ENCODE measurements at places on chromosomes 3 and 15. TPM values are rescaled to one million over a fixed set of nuclear protein-coding genes. Genes with fewer than 3 reads are reported as not detected.

- H3K27me3 ChIP-seq, result no peaks in the 10 kb centered on the region
- no peaks in the 10 kb centered on the region for H3K36me3 ChIP-seq
- H3K27ac ChIP-seq, result no peak overlapping the region
- no peak for DNase-seq
- H3K4me3 ChIP-seq, result no peak overlapping the region
These were observed 1119.0 kb downstream of the NAALADL2 start for GRCh38 chr3:175977968-175978752.

- DNase-seq, result no peak
- no peaks in the 10 kb centered on the region for H3K36me3 ChIP-seq
- no peaks in the 10 kb centered on the region for H3K4me1 ChIP-seq
- no peak overlapping the region for H3K4me3 ChIP-seq
- no peak overlapping the region for H3K27ac ChIP-seq
These were observed 15.8 kb upstream of the NSMCE3 start for GRCh38 chr15:29285386-29285785.

- H3K27ac ChIP-seq, result no peak overlapping the region
- H3K4me1 ChIP-seq, result peaks cover 4% of the 10 kb centered on the region
- no peaks in the 10 kb centered on the region for H3K27me3 ChIP-seq
- H3K4me3 ChIP-seq, result no peak overlapping the region
- peaks cover 17% of the 10 kb centered on the region for H3K36me3 ChIP-seq
These were observed 109.6 kb upstream of the LMOD3 start for GRCh38 chr3:69231929-69232440.

GRCh38 chr3:194508491-194509453, 22.0 kb upstream of the ATP13A3 start:
- H3K4me3 ChIP-seq, result no peak overlapping the region
- peaks cover 4% of the 10 kb centered on the region for H3K4me1 ChIP-seq
- H3K27ac ChIP-seq, result no peak overlapping the region
- DNase-seq, result no peak

- no peak overlapping the region for H3K27ac ChIP-seq
- H3K27me3 ChIP-seq, result no peaks in the 10 kb centered on the region
- H3K4me1 ChIP-seq, result no peaks in the 10 kb centered on the region
- no peak overlapping the region for H3K4me3 ChIP-seq
- no peak for DNase-seq
These were observed 15.7 kb downstream of the FAM81A start for GRCh38 chr15:59453474-59454215.

DNA sequence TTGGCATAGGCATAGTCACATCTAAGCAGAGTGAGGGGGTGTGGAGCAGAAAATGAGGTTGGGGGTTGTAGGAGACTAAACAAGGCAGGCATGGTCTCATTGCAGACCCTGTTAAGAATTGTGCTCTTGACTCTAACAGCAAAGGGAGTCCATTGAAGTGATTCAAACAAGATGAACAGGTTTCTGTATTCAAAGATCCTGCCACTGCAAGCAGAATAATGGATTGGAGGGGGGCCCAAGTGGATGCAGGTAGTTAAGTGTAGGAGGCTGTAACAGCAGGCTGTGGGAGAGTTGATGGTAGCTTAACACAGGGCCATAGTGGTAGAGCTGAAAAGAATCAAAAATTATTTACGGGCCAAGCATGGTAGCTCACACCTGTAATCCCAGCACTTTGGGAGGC, 34.4 kb downstream of the CASR start:
- H3K27me3 ChIP-seq, result peaks cover 6% of the 10 kb centered on the region
- no peaks in the 10 kb centered on the region for H3K36me3 ChIP-seq
- DNase-seq, result no peak
- H3K4me3 ChIP-seq, result no peak overlapping the region
- no peak overlapping the region for H3K27ac ChIP-seq

KLF15 gene
- total RNA-seq, result 44.6 TPM

All from upper lobe of right lung (tissue), 1 donor.